ENCODE measurements at places on chromosomes 16 and 17.

DNA sequence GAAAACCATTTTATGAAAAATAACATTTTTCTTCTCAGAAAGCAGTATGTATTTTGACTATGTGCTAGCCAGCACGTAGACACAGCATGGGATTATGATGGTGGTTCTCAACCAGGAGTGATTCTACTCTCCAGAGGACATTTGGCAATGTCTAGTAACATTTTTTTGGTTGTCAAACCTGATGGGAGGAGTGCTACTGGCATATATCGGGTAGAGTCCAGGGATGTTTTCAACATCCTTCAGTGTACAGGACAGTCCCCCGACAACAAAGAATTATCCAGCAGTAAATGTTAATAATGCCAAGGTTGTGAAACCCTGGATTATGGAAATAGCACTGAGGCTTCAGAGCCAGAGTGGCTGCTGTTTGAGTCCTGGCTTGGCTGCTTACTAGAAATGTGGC lies 27.7 kb downstream of the AP2B1 start:
- H3K27me3 ChIP-seq: no peaks in the 10 kb centered on the region
- no peak overlapping the region for H3K27ac ChIP-seq
- H3K36me3 ChIP-seq: peaks cover 3% of the 10 kb centered on the region
- no peak overlapping the region for H3K4me3 ChIP-seq

GRCh38 chr17:74619077-74619673 lies 4.4 kb downstream of the CD300E start:
- no peak overlapping the region for H3K4me3 ChIP-seq
- no peaks in the 10 kb centered on the region for H3K36me3 ChIP-seq
- H3K4me1 ChIP-seq: peaks cover 9% of the 10 kb centered on the region
- H3K27me3 ChIP-seq: peaks cover 41% of the 10 kb centered on the region
- H3K27ac ChIP-seq: no peak overlapping the region

DNA sequence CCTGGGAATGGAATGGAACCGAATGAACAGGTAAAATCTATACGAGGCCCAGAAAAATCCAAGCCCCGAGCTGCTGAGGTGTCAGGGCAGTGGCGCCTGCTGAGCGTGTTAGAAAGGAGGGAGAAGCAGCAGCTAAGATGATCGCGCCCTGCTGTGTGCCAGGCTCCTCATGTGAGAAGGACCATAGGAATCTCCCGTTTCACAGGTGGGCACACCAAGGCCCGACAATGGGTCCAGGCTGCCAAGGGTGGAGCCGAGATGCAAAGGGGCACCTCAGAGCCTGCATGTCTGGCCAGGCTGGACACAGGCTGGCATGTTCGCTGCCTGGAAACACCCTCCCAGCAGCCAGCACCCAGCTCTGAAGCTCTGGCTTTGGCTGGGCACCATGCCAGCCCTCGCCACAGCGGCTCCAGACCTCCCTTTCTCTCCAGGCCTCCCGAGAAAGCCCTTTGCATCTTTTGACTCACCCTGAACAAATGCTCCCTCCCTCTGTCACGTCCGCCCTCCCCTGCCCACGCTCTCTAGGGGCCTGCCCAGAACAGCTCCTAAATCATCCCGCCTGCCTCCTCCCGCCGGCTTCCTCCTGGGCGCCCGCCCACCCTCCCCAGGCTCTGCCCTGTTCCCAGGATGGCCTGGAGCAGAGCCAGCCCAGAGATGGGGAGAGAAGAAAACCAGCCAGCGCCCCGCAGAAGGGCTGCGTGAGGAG lies 217.8 kb upstream of the GSE1 start:
- no peak overlapping the region for H3K27ac ChIP-seq
- peaks cover 2% of the 10 kb centered on the region for H3K4me1 ChIP-seq
- DNase-seq: no peak
- H3K36me3 ChIP-seq: no peaks in the 10 kb centered on the region
- H3K4me3 ChIP-seq: no peak overlapping the region

DNA sequence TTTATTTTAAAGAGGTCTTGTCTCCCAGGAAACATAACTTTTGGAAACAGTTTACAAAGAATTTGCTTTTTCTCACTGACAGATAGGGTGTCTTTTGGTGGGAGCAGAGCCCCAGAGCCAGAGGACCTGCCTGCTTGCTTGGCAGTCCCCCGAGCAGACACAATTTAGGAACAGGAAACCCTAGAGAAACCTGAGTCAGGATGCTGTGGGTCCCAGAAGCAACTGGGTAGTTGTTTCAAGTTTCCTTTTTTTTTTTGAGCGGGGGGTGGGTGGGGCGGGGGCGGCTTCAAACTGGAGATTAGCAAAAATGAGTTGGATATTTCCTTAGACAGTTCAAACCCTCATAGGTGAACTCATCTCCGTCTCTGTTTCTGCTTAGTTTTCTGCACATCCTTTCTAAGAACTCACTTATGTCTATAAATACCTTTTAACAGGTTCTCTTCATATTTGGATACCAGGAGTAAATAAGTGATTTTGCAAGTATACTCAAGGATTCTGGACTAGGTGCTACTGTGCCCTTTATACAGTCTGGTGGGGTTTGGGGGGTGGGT lies 135.1 kb downstream of the PRKCA start:
- H3K27ac ChIP-seq: no peak overlapping the region
- H3K27me3 ChIP-seq: no peaks in the 10 kb centered on the region
- H3K4me1 ChIP-seq: peaks cover 6% of the 10 kb centered on the region
- DNase-seq: no peak

GRCh38 chr17:17236295-17237025 lies 508 bp downstream of the FLCN start:
- peak overlapping the region; percentile 99 for H3K4me3 ChIP-seq
- H3K27ac ChIP-seq: peak overlapping the region; percentile 100
- H3K36me3 ChIP-seq: peaks cover 8% of the 10 kb centered on the region
- no peak for DNase-seq
- H3K27me3 ChIP-seq: no peaks in the 10 kb centered on the region
- peaks cover 22% of the 10 kb centered on the region for H3K4me1 ChIP-seq

GRCh38 chr17:28811651-28812090 lies 30.9 kb downstream of the FAM222B start:
- H3K27me3 ChIP-seq: no peaks in the 10 kb centered on the region
- peaks cover 17% of the 10 kb centered on the region for H3K4me1 ChIP-seq
- H3K36me3 ChIP-seq: no peaks in the 10 kb centered on the region
- H3K27ac ChIP-seq: peak overlapping the region; percentile 98
- DNase-seq: no peak

DNA sequence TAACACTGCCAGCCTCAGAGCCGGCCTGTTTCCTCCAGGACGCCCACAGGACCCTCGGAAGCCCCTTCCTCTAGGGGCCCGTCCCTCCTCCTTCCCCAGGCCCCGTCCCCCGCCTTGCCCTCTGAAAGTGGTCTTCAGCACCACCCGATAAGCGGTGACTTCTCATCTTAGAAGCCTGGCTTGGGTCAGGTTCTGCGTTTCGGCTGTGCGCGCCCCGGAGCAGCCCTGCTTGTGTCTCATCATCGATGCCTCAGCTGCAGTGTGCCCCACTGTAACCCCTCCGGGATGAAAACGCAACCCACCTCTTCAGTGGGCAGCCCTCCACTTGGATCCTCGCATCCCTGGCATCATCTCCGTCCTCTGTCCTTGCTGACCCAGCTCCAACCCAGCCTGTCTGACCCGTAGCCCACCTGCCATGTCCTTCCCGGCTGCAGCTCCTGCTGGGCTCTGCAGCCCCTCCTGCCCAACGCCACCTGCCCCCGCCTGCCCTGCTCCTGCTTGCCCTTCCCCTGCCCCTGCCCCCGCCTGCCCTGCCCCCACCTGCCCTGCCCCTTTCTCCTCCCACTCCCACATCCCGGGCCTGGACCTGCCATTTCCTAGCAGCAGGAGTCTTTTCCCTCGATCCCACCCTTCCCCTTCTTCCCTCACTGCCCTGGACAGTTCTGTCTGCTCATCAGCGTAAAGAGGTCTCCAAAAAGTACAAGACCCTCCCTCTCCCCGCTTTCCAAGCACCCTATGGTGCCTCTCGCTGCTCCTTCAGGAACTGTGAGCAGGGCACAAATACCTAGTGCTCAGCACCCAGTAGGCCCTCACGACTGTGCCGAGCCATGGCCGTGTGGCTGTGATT lies 112.5 kb upstream of the CHMP6 start:
- H3K36me3 ChIP-seq: peaks cover 16% of the 10 kb centered on the region
- H3K27me3 ChIP-seq: no peaks in the 10 kb centered on the region
- H3K27ac ChIP-seq: no peak overlapping the region
- peaks cover 12% of the 10 kb centered on the region for H3K4me1 ChIP-seq
- H3K4me3 ChIP-seq: no peak overlapping the region
- no peak for DNase-seq
